KG1 (cell line): ENCODE measurements at places on chromosomes 4 and X.

GRCh38 chr4:184200296-184200695, 17.4 kb downstream of the ENPP6 start:
- no peak for DNase-seq

DNA sequence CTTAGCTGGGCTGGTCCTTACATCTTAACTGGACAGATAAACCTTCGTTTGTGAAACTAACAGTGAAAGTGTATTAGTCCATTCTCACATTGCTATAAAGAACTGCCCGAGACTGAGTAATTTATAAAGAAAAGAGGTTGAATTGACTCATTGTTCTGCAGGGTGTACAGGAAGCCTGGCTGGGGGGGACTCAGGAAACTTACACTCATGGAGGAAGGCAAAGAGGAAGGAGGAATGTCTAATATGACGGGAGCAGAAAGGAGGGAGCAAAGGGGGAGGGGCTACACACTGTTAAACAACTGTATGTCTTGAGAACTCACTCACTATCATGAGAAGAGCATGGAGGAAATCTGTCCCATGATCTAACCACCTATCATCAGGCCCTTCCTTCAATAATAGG, 1566.5 kb upstream of the PCDH7 start:
- no peak for DNase-seq

GRCh38 chr4:654503-654845, 19.6 kb downstream of the ATP5ME start:
- no peak for DNase-seq

- no peak for DNase-seq
These were observed 26.4 kb downstream of the WFS1 start for GRCh38 chr4:6296026-6296425.

- DNase-seq = no peak
These were observed 295.4 kb downstream of the PACRGL start for GRCh38 chr4:20995610-20996009.

GRCh38 chr4:120557372-120557771, 365.2 kb downstream of the PRDM5 start:
- DNase-seq = no peak

GRCh38 chr4:64250061-64250460, 159.2 kb downstream of the TECRL start:
- DNase-seq = no peak

GRCh38 chr4:60953826-60954225, 246.3 kb upstream of the ADGRL3 start:
- no peak for DNase-seq

GRCh38 chr4:123776267-123776666, 379.7 kb downstream of the SPRY1 start:
- no peak for DNase-seq

- DNase-seq = no peak
These were observed 59.6 kb downstream of the DCX start for GRCh38 chrX:111352424-111352823.

- DNase-seq = no peak
These were observed 145.6 kb upstream of the RBPJ start for GRCh38 chr4:26175006-26175786.

- peak; percentile 7 for DNase-seq
These were observed 4.3 kb downstream of the PNCK start for GRCh38 chrX:153669174-153669890.

DNA sequence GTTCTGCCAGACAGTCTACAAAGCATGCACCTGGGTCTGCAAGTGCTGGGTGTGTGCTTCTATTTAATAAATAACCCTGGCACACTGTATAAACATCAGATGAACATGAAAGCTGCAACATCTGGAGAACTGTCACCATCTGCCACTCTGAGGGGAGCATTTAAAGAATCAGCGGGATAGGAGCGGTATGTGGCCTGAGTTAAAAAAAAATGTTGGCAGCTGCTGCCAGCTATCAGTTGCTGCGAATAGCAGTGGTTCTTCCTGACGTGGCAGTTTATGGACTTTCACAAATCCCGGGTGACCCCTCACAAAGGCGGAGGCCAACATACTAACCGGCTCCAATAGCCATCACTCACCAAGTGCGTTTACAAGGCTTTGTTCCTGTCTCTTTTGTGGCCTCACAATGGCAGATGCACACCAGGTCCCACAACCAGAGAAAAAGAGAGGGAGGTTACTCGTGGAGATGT, 95.1 kb downstream of the RASL11B start:
- no peak for DNase-seq

DNA sequence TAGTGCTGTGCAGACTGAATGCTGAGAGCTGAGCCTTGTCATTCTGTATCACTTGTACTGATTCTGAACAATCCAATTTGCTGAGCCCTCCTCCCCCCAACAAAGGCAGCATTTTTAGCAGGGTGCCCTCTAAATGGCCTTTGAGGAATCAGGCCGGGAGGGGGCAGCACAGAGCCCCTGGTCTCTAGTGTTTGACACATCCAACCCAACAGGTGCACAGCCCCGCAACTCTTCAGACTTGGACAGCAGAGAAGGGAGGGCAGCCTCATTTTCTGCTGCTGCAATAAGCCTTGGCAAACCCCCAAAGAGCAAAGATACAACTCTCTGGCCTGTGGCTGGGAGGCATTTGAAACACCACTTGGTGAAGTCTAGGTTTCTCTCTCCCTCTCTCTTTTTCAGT, 3.4 kb downstream of the ATP1B4 start:
- DNase-seq = no peak

DNA sequence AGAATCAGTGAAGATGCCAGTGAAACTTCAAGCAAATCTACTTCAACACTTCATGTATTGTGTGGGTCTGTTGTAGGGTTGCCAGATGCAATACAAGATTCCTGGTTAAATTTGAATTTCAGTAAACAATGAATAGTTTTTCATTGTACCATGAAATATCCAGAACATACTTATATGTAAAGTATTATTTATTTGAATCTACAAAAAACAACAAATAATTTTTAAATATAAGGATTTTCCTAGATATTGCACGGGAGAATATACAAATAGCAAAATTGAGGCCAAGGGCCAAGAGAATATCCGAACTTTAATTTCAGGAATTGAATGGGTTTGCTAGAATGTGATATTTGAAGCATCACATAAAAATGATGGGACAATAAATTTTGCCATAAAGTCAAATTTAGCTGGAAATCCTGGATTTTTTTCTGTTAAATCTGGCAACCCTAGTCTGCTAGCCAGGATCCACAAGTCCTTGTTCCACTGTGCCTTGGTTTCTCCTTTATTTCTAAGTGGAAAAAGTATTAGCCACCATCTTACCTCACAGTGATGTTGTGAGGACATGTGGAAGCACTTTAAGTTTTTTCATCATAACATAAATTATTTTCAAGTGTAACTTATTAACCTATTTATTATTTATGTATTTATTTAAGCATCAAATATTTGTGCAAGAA, 2.3 kb downstream of the CXCL8 start:
- no peak for DNase-seq

GRCh38 chr4:141416219-141416618, 195.5 kb downstream of the ZNF330 start:
- DNase-seq = no peak

- DNase-seq = no peak
These were observed 537.4 kb upstream of the MAGEB18 start for GRCh38 chrX:25600776-25601175.

DNA sequence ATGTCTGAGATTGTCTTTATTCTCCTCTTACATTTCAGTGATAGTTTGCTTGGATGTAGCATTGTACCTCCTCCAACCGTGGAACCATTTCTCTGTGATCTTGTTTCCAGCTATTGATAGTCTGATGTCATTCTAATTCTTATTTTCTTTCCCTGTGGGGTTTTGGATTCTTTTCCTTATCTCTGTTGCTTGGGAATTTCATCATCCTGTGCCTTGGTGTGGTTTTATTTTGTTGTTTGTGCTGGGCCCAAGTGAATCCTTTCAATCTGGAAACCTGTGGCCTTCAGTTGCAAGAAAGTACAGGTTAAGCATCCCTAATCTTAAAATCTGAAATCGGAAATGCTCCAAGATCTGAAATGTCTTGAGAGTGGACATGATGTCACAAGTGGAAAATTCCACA, 22.0 kb downstream of the MSX1 start:
- DNase-seq = no peak

DNA sequence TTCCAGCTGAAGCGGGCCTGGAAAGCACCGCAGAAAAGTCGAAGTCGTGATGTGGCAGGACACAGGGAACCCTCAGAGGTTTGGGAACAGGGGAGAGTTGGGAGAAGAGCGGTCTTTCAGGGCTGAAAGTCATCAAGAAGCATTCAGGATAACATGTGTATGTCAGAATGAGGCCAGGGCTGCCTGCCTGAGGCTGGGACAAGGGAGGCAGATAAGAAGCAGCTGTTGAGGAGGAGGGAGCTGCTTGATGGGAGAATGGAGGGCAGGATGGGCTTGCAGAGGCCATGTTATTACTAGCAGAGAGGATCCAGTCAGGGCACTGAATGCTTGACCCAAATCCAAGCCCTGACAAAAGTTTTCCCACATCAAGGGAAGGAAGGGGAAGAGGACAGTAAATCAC, 132.0 kb downstream of the ATG4A start:
- DNase-seq = no peak

DNA sequence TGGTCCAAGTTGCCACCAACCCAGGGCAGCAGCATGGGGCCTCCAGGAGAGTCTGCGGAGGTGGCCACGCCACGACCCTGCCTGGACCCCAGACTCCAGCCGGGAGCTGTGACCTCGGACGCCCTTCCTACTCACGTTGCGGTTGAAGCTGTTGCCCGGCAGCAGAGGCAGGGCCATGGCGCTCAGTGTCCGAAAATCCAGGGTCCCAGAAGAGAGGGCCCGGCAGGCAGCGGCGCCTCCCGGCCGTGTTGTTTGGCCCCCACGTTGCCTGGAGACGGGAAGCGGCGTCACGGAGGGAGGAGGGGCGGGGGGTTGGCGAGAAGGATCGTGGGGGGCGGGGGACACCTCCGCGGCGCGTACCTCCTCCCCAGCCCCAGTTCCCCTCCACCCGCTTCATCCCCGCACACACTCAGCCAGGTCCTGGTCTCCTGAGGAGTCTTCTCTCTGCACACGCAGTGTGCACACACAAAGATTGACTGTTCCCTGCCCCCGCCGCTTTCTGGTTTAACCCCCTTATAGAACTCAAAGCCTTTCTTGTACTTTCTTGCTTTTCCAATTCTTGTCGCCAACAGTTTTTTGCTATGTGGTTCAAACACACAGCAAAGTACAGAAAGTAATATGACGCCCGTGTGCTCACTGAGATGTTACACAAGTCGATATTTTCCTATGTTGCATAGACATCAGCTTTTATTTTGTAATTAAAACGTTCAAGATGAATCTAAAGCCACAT, at the start of gene EFHC2:
Gene EFHC2, minus strand, starts transcription at position 261 of the 730 bp plus-strand sequence. Its CDS starts 84 bp downstream, at position 177.
- DNase-seq = no peak

DNA sequence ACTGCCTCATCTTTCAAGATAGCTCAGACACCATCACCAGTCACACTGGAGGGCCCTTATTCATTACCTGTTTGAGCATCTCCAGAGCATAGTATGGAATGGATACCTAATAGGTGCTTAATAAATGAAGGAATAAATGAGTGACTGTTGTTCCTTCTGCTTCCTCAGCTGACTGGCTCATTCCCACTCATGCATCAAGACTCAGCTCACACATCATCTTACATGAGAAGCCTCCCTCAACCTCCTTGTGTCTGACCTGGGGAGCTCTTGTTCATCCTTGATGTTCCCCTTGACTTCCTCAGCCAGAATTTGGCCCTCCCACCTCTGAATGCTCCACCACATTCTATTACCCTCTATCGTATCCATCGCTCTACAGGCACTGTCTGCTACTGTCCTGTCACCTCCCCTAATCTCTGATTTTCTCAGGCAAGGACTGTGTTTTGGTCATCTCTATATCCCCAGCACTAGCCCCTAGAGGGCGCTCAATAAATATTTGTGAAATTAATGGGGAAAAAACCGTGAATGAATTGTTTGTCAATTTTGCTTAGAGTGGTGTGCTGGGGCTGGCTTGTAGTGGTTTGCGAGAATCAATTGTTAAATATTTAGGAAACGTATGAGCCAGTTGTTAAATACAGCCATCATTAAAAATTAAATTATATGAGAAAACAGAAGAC, 88.3 kb downstream of the NHSL2 start:
- peak; percentile 25 for DNase-seq

- DNase-seq = no peak
These were observed 72.6 kb upstream of the MBNL3 start for GRCh38 chrX:132561483-132561882.

DNA sequence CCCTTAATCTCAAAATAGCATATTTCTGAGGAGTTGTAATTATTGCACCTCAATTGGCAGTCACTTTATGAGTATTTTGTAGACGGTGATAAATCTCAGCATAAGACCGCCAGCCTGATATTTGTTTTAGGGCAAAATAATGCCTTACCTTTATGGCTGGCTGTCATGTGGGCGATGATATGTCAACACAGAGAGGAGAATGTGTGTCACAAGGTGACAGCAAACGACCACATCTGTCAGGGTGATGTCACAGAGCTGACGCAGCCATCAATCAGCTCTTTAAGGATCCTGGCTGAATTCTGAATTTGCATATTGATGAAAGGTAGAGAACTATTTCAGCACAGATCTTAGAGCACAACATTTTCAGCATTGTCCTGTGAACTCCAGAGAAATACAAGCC, 209.7 kb downstream of the CEP135 start:
- DNase-seq = no peak

DNA sequence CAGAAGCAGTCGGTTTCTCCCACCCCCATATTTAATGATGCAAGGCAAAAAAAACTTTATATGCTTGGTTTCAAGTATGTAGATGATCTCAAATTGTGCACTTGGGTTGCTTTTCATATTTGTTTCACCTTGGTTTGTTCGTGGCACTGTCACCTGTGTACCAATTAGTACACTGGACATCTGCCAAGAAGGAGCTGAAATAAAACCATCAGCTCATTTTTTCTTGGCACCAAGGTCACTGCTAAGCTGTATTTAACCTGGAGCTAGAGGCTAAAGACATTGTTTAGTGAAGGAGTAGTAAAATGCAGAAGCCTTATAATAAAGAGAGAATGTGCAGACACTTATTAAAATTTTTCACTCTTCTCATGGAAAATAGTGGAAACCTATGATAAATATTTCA, 430.8 kb downstream of the ARHGAP24 start:
- DNase-seq = no peak

- no peak for DNase-seq
These were observed 55.1 kb downstream of the ZNF330 start for GRCh38 chr4:141275834-141276233.

DNA sequence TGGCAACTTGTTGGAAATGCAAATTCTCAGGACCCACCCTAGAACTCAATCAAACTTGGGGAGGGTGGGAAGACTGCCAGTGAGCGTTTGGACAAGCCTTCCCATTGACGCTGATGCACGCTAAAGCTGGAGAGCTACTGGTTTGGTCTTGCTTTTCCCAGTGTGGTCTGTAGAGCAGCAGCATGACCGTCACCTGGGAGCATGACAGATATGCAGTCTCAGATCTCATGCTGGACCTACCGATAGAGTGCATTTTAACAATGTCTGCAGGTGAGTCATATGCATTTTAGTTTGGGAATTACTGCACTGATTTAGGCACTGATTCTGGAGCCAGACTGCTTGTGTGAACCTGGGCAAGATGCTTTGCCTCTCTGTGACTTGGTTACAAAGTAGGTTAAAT, 27.2 kb downstream of the HPF1 start:
- no peak for DNase-seq

- no peak for DNase-seq
These were observed 2.2 kb downstream of the NFKB1 start for GRCh38 chr4:102503301-102503746.

GRCh38 chrX:78643096-78643495, 16.0 kb downstream of the RTL3 start:
- DNase-seq = no peak

- DNase-seq = no peak
These were observed 63.9 kb downstream of the PLS3 start for GRCh38 chrX:115624916-115625315.

GRCh38 chrX:103052625-103053024, 11.3 kb downstream of the BEX1 start:
- DNase-seq = no peak
